ENCODE measurements at places on chromosomes 2 and 18.

DNA sequence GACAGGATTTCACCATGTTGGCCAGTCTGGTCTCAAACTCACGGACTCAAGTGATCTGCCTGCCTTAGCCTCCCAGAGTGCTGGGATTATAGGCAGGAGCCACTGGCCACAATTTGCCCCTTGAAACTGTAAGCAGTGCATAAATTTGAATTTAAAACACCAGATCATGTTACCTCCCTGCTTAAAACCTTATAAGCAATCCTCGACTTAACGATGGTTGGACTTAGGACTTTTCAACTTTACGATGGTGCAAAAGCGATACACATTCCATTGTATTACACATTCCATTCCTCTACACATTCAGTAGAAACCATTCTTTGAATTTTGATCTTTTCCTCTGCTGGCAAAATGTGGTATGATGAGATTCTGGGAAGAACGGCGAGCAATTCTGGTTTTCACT, 23.2 kb upstream of the EFR3B start:
- no peak for DNase-seq

- DNase-seq = no peak
These were observed 26.1 kb upstream of the FN1 start for GRCh38 chr2:215461836-215462532.

DNA sequence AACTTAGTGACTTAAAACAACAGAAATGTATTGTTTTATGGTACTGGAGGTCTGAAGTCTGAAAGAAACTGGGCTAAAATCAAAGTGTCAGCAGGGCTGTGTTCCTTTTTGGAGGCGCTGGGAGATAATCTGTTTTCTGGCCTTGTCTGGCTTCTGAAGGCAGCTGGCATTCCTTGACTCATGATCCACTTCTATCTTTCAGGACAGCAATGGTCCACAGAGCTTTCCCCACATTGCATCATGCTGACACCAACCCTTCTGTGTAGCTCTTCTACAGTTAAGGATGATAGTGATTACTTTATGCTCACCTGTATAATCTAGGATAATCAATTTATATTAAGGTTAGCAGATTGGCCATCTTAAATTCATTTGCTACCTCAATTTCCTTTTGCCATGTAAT, 392.1 kb downstream of the TDRD15 start:
- no peak for DNase-seq

- DNase-seq = no peak
These were observed 21.3 kb upstream of the ARL5A start for GRCh38 chr2:151849413-151850010.

DNA sequence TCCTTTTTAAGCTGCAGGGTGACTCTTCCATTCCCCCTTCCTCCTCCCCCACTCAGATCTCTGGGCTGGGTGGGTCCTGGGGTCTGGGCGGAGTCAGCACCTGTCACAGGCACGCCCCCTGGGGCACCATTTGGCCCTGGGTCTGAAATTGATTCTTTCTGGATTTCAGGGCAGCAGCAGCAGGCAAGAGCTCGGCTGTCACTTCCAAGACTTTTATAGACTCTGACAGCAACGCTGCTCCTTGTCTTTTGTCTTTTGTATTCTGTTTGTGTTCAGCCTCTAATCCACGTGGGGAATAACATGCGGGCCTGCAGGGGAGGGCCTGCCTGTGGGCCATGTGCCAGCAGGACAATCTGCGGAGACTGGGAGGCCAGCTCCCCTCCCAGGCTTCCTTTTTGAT, 3.9 kb downstream of the BOD1L2 start:
- peak; percentile 28 for DNase-seq

DNA sequence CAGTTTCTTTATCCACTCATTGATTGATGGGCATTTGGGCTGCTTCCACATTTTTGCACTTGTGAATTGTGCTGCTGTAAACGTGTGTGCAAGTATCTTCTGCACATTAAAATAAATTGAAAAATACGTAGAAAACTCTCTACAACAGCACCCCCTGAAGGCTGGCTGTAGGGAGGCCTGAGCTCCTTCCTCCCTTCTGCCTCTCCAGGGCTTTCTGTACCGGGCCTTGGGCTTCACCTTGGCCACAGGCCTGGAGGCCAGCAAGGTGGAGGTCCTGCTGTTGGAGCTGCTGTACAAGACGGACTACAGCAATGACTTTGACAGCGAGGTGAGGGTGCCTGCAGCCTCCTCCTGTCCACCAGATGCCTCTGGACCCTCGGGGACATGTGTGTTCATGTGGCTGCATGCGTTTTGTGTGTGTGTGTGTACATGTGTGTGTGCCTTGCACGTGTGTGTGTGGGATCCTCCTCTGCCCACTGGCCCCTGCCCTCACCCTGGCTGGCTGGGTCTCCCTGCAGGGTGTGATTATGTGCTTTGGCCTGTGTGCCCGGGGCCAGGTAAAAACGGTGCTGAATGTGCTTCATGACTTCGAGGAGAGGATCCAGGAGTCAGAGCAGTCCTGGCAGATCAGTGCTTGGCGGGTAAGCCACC, 29.2 kb downstream of the MROH2A start:
- peak; percentile 13 for DNase-seq

DNA sequence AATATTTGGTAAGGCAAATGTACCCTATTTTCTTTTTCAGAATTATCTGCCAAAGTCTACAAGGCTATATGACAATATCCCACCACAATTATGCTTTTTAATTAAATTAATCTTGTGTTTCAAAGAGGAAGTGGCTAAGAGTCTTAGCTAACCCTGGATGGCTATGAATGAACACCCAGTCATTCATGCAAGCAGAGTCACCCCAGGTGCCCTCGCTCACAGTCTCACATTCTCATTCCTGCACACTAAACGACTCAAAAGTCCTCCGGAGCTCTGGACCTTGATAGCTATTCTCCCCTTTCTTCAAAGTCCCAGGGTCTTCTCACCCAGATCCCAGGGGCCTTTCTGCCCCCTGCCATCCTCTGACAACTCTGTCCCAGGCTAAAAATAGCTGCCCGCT, 42.1 kb upstream of the MRPL19 start:
- DNase-seq = no peak

GRCh38 chr2:68423966-68424650, 43.0 kb downstream of the FBXO48 start:
- DNase-seq = no peak

DNA sequence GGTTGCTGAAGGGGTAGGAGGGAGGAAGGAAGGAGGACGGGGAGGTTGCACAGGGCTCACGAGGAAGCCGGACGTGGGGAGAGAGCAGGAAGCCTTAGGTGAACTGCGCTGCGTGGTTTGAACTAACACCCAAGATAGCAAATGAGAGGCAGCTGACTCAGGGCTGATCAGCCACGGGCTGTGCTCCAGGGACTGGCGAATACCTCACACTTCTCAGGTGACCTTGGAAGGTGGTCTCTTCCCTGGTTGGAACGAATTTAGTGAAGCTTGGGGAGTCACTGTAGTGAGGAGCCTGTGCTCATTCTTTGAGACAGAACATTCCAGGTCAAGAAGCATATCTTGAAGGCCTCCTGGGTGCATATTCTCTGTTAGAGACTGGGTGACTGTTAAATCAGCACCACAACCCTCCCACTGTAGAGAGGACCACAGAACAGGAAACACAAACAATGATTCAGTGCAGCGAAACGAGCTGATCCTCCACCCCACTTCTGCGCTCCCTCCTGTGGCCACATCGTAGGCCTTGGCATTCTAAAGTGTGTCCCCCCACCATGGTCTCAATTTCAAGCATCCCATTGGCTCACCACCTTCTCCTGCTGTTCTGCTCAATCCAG, 33.8 kb downstream of the TOGARAM2 start:
- DNase-seq = no peak

DNA sequence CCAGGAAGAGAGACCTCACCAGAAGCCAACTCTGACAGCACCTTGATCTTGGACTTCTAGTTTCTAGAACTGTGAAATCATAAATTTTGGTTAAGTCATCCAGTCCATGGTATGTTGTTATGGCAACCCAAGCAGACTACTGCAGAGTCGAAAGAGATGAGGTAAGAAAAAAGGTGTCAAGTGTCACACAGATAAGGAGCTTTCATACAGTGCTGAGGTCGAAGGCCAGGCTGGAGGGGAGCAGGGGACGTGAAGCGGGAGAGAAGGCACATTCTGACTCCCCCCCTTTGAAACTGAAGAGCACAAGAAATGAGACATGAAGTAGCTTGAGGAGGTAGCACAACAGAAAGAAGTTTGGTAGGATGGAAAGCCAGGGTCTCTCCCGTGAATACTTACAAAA, 110.4 kb downstream of the ALK start:
- DNase-seq = no peak

- DNase-seq = no peak
These were observed 674.1 kb upstream of the NXPH2 start for GRCh38 chr2:139454251-139454650.

GRCh38 chr2:157769856-157770255, 106.3 kb downstream of the ACVR1 start:
- no peak for DNase-seq

DNA sequence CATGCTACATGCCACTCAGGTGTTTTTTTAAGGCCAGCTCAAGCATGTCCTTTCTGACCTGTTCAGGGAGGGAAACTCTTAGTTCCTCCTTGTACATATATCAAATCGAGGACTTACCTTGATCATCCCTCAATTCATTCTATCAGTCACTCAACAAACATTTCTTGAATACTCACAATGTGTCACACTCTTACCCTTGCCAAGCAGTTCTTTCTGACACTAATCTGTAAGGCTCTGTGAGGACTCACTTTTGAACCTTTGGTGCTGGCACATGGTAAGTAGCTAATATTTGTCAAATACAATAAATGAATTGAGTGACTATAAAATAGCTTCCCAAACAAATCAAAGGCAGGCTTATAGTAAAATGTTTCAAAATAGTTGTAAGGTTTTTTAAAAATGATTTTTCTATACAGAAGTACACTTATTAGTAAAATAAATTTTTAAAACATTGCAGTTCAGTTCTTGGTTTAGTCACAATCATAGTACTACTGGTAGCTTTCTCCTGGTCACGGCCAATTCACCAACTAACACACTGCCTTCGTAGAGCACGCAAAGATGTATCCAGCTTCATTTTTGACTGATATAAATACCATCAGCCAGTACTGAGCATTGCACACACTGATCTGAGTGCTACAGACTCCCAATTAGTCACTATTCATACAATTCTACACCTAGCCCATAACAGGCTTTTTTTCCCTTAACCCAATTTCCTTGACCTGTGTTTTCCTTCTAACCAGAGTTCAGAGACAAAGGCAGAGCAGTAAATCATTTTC, 50.9 kb downstream of the ZEB2 start:
- no peak for DNase-seq

DNA sequence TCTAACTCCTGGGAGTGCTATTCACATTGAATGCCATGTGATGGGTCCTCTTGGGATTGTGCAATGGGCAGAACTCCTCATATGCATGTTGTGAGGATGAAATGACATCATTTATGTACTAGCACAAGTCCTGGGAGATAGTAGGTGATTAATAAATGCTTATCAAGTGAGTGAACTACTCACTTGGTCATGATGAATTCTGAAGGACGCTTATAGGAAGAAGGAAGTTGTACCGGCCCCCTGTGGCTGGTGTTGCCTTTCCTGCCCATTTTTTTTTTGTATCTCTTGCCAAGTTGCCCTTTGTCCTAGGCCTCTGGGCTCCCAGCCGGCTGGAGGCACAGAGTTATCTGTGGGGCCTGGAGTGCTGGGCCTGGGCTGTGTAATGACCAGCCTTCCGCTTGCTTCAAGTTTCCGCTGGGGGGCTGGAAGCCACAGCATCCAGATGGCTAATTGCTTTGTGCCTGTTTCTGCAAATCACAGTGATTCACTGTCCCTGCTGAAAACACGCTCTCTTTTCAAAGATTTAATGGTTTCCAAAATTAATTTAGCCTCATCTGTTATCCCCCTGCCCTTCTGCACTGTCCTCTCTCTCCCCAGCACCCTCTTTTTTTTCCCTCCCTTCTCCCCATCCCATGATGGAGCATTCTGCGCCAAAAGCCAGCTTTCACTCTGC, 33.7 kb upstream of the MRPL33 start:
- no peak for DNase-seq

- no peak for DNase-seq
These were observed 391.1 kb downstream of the NCKAP5 start for GRCh38 chr2:133177196-133177595.

DNA sequence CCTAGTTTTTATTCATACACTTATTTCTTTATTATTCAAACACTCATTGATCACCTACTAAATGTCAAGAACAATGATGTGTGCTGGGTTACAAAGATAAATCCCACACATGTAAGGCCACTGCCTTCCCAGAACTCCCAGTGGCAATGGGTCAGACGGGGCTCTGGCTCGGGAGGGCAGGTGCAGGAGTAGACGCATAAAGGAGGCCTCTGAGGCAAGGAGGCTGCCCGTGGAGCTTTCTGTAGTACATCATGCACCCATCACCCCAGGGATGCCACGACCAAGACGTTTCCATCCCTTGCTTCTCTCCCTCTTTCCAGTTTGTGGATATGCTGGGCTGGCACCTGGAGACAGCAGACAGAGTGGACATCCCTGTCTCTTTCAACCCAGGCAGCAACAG, 153.2 kb upstream of the TTC39C start:
- DNase-seq = no peak

DNA sequence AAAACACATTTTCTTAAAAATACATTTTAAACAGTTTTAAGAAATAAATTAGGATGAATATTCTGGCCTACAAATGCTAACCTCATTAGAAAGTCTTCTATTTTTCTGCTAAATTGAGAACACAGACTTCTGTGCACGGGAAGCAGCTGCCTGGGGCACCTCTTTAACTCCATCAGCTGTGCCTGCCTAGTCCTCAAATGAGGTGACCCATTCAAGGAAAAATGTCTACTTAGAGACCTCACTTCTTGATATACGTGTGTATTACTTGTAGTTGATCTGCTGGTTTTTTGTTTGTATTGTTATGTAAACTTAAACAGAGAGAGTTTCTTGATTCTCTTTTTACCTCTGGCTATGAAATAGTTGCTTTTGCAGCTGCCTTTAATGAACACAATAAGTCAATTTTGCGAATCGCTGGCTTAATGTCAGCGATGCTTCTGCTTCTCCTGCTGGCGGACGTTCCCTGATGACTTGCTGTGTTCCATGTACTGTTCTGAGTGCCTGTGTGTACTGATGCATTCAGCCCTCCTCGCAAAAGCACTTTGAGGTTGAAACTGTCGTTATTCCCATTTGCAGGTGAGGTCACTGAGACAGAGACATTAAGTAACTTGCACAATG, 88.7 kb upstream of the TXNDC2 start:
- no peak for DNase-seq

DNA sequence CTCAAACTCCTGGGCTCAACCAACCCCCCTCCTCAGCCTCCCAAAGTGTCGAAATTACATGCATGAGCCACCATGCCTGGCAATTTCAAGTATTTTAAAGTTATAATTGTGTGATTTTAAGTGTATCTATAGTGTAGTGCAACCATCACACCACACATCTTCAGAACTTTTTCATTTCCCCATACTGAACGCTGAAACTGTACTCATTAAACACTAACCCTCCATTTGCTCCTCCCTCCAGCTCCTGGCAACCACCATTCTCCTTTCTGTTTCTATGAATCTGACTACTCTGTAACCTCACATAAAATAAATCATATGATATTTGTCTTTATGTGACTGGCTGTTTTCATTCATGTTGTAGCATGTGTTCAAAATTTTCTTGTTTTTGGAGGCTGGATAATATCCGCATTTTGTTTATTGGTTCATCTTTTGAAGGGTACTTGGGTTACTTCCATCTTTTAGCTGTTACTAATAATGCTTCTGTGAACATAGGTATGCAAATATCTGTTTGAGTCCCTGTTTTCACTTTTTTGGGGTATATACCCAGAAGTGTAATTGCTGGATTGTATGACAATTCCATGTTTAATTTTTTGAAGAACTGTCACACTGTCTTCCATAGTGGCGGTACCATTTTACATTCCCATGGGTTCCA, 188.2 kb downstream of the PLCL1 start:
- DNase-seq = no peak

GRCh38 chr2:25306777-25307368, 34.9 kb downstream of the DNMT3A start:
- DNase-seq = no peak

GRCh38 chr2:98778151-98778550, 47.2 kb upstream of the MGAT4A start:
- no peak for DNase-seq
